ENCODE measurements at places on chromosomes 16 and 17. TPM values are rescaled to one million over a fixed set of nuclear protein-coding genes. Genes with fewer than 3 reads are reported as not detected.

GRCh38 chr17:48313096-48313755 is 116.8 kb downstream of the SKAP1 start:
- ATAC-seq = no peak

The GINS2 gene
- 10.9 TPM for total RNA-seq

DNA sequence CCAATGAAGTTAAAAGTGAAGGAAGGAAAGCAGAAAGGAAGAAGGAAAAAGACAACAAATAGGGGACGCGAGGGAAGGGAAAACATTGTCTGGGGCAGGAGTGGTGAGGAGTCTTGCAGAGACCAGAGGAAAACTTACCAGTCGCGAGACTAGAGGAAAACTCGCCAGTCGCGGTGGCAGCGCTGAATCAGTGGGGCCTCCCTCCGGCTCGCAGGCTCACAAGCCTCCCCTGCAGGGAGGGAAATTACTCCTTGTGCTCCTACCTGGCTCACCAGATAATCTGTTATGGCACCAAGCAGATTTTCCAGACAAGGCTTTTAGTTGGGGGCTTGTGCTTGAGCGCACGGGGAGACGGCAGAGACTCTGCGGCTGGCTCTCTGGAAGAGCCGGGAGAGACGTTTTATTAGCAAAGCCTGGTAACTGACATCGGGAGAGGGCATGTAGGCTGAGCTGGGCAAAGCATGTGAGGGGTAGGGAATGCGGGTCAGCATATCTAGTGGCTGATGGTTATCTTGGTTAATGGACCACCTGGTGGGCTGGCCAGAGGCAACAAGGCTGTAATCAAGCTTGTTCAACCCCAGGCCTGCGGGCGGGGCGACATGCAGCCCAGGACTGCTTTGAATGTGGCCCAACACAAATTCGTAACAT is 37.1 kb downstream of the LCMT1 start:
- no peak for ATAC-seq

DNA sequence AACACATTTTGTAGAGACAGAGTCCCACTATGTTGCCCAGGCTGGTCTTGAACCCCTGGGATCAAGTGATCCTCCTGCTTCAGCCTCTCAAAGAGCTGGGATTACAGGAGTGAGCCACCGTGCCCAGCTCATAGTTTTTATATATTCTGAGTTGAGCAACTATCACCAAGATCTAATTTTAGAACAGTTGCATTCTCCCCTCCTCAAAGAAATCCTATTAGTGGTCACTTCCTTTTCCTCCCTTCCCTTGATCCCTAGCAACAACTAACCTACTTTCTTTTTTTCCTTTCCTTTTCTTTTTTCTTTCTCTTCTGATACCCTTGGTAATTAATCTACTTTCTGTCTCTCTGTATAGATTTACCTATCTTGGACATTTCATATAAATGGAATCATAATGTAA is 61.5 kb upstream of the B4GALNT2 start:
- ATAC-seq = no peak

DNA sequence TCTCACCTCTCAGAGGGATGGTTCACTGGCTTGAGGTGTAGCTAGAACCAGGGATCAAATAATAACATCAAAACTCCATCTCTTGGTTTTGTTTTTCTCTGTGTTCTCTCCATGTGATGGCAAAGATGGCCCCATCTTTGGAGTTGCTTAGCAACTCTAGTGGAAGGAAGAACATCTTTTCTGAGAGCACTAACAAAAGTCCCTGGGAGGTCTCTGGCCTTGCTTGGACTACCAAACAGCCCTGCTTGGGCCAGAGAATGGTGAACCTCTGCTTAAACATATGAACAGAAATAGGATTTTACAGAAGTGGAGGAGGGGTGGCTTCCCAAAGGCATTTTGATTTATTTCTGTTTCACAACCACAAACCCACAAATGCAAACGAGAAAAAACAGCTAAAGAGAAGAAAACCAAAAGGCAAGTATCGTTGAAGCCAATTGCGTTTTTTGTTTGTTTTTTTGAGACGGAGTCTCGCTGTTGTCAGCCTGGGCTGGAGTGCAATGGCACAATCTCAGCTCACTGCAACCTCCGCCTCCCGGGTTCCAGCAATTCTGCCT is 13.2 kb downstream of the GABARAPL2 start:
- ATAC-seq = no peak

The IRX5 gene
- total RNA-seq = 7.5 TPM

- ATAC-seq = no peak
Measured at GRCh38 chr17:72175787-72176515, 55.1 kb downstream of the SOX9 start.

DNA sequence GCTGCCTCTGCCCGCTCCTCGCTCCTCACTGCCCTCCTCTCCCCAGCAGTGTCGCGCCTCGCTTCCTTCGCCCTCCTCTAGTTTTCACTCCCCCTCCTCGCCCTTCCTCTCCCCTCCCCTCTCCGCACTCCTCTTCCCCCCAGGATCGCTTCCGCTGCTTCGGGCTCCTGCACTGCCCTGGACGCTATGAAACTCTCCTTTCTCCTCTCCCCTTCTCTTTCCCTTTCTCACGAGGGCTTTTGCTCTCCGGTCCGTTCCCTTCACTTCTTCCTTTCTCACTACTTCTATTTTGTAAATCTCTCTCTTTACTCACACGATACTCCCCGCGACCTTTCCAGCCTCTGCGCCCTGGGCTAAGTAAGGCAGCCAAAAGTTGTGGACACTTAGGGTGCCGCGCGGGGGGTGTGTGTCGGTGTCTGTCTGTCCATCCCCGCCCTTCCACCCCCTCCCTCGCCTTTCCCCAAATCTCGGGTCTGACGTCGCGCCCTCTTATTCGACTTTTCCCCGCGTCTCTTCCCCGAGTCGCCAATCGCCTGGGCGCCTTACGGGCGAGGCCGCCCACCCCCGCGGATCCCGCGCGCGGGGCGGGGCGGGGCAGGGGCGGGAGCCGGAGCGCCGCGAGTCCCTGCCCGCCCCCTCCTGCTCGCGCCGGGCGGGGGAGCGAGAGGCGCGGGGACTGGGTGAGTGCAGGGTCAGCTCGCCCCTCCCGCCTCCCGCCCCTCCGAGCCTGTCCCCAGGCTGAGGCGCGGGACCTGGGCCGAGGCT is at the start of gene IRX3:
Gene IRX3 (minus strand): TSS at position 422 of the 765 bp plus-strand sequence. CDS start 737 bp downstream, outside the sequence.
- peak; percentile 78 for ATAC-seq

All from esophagus mucosa (tissue), 1 donor.